ENCODE measurements at places on chromosomes 1 and 21. TPM values are rescaled to one million over a fixed set of nuclear protein-coding genes. Genes with fewer than 3 reads are reported as not detected.

- no peak overlapping the region for H3K4me3 ChIP-seq
- peaks cover 40% of the 10 kb centered on the region for H3K27me3 ChIP-seq
- no peaks in the 10 kb centered on the region for H3K36me3 ChIP-seq
- peak; percentile 77 for DNase-seq
- H3K4me1 ChIP-seq, result no peaks in the 10 kb centered on the region
These were observed 2.7 kb upstream of the KCNJ9 start for GRCh38 chr1:160078512-160079195.

DNA sequence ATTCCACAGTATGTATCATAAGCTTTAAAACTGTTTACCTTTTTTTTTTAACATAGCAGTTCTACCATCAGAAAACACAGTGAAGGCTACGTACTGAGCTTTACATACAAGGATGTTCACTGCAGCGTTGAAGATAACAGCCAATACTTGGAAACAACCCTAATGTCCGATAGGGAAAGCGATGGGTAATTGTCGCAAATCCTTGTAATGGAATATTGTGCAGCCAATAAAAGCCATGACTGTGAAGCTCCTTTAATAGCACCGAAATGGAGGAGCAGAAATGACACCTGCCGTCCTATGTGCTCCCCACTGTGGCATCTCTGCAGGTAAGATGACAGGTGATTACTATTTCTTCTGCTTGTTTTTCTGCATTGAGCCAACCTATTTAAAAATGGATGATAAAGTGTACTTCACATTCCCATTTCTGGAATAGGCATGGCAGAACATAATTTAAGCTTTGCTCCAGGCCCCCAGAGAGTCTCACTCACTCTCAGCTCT lies 523.8 kb downstream of the PTPRU start:
- no peaks in the 10 kb centered on the region for H3K4me1 ChIP-seq
- H3K27ac ChIP-seq, result no peak overlapping the region
- DNase-seq, result no peak
- no peak overlapping the region for H3K4me3 ChIP-seq

- no peak overlapping the region for H3K27ac ChIP-seq
- no peak for DNase-seq
- no peak overlapping the region for H3K4me3 ChIP-seq
- H3K36me3 ChIP-seq, result no peaks in the 10 kb centered on the region
- H3K27me3 ChIP-seq, result no peaks in the 10 kb centered on the region
These were observed 82.0 kb upstream of the ESRRG start for GRCh38 chr1:216805233-216805632.

- no peaks in the 10 kb centered on the region for H3K27me3 ChIP-seq
- H3K4me1 ChIP-seq, result no peaks in the 10 kb centered on the region
- no peak overlapping the region for H3K4me3 ChIP-seq
- no peaks in the 10 kb centered on the region for H3K36me3 ChIP-seq
- DNase-seq, result no peak
These were observed 97.3 kb downstream of the USH2A start for GRCh38 chr1:216325946-216326345.

Gene NTNG1
- not detected for total RNA-seq

All from activated naive CD4-positive, alpha-beta T cell treated with anti-CD3 and anti-CD28 coated beads for 36 hours (primary cell).